ENCODE measurements at places on chromosomes 7 and 10. TPM values are rescaled to one million over a fixed set of nuclear protein-coding genes. Genes with fewer than 3 reads are reported as not detected.

- H3K4me1 ChIP-seq = no peaks in the 10 kb centered on the region
- peak; percentile 22 for DNase-seq
- no peaks in the 10 kb centered on the region for H3K36me3 ChIP-seq
- no peak overlapping the region for H3K27ac ChIP-seq
- H3K4me3 ChIP-seq = no peak overlapping the region
- H3K27me3 ChIP-seq = no peaks in the 10 kb centered on the region
Measured at GRCh38 chr10:16948361-16948760, 131.1 kb upstream of the RSU1 start.

DNA sequence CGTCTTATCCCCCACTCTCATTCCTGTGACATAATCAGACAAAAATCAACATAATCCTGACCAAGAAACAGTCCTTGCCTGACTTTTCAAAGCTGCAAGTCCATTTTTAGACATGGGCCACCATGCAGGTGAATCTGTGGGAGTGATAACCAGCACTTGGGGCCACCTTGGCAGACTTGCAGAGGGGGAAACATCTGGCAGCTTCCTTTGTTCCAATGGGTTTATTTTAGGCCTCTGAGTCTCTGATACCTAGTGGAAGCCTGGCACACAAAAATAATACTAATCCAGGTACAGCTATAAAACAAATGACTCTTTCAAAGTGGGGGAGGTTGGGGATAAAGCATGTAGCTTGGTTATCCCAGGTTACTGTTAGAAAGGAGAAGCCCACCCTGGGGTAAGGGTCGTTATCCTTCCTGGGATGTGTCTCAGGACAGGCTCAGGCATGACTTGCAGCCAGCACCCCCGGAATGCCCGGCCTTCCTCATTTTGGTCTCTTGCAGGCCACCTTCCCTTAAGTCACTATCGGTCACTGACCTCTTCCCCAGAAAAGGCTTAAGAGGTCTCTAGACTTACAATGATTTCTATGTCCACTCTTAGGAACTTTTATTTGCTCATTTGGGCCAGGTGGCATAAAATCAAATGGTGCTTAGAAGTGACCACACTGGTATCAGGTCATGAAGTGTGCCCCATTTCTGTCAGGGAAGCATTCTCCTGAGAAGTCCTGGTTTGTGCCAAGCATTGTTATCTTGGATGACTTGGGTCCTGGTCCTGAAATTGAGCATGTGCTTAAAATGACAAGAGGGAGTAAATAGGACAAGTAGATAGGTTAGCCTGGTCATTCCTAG is 37.6 kb downstream of the EEPD1 start:
- no peaks in the 10 kb centered on the region for H3K4me1 ChIP-seq
- no peak for DNase-seq
- H3K4me3 ChIP-seq = no peak overlapping the region
- H3K36me3 ChIP-seq = no peaks in the 10 kb centered on the region

DNA sequence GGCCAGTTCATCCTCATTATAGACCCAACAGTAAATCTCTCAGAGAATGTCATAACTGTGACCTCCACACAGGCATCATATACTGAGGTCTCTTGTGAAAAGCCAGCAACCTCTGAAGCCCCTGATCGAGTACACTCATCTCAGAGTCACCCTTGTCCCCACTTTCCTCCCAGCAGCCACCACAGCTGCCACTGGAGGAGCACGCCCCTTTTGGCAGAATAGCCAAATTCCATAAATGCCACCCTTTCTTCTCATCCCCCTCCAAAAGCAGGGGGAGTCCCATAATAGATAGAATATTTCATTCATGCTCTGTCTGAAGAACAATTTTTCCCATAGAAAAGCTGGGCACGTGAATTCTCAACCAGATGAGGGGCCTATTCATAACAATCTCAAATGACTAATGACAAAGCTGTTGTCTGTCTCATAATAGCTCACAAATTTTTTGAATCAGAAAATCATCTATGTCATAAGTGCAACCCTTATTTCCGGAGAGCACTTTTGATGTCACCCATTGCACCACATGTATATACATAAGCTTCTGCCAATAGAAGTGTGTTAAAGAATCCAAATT is 47.4 kb downstream of the SGMS1 start:
- H3K4me1 ChIP-seq = peaks cover 10% of the 10 kb centered on the region
- H3K27ac ChIP-seq = no peak overlapping the region
- no peaks in the 10 kb centered on the region for H3K36me3 ChIP-seq
- H3K4me3 ChIP-seq = no peak overlapping the region

DNA sequence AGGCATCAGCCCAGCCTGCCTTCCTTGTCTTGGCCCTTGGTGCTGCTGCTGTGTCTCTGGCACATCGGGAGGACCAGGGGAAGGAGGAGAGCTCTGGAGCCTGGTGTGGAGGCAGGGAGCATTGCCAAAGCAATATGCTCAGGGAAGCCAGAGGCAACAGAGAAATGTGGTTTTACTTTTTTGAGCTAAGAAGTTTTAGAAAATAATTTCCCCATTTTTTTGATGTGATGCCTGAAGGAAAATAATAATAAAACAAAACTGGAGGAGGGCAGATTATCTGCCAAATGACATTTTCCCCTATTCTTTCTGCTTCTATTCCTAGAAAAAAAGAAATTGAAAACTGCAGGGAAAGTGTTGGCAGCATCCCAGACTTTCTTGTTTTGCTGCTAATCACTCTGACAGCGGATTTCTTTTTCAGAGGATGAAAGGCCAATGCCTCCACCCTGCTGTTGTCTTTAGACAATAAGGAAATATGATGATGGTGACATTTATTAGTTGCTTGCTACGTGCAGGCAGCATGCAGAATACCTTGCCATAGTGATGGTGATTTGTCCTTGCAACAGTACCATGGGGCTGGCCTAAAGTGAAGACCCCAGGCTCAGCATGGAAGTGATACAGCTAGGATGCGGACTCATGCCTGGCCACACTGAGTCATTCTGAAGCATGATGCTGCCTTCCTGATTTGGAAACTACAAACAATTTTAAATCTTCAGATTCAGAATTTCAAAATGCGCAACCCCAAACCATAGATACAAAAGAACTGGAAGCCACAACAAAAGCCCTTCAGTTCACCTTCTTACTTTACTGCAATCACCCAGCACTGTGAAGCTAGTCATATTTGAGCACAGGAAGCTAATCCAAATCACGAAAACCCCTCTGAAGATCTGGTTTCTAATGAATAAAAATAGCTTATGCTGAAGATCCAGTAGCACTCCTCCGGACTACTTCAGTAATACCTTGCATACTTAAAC is 260.2 kb upstream of the TMEM72 start:
- no peaks in the 10 kb centered on the region for H3K27me3 ChIP-seq
- no peaks in the 10 kb centered on the region for H3K4me1 ChIP-seq
- no peak for DNase-seq

Gene CALML5
- not detected for total RNA-seq

Measured in CD8-positive, alpha-beta memory T cell (primary cell).